Astrocyte (in vitro differentiated cells and primary cell): ENCODE measurements at places on chromosomes 11 and 22. TPM values are rescaled to one million over a fixed set of nuclear protein-coding genes. Genes with fewer than 3 reads are reported as not detected.

The MS4A4E gene
- total RNA-seq, result not detected in 2 replicates

The SERPING1 gene
- 62.5 and 92.1 TPM in 2 replicates for total RNA-seq

The OR10A2 gene
- not detected in 2 replicates for total RNA-seq

The FAM180B gene
- total RNA-seq, result 0.16 TPM in 1 of 2 replicates, not detected in the other

The KLHDC7B gene
- 0.32 and 1.9 TPM in 2 replicates for total RNA-seq

The OR52I1 gene
- not detected in 2 replicates for total RNA-seq

DNA sequence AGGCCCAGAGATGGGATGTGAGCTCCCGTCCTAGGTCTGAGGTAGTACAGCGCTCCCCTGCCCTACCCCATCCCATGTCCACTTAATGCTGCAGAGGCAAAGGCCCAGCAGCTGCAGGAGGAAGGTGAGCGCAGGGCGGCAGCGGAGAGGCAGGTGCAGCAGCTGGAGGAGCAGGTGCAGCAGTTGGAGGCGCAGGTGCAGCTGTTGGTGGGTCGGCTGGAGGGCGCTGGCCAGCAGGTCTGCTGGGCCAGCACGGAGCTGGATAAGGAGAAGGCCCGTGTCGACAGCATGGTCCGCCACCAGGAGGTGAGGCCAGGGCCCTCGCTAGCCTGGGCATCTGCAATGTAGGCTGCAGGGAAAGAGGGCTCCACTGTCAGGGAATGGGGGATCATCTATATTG lies 15.2 kb downstream of the CCDC157 start:
- H3K4me1 ChIP-seq, result no peaks in the 10 kb centered on the region
- no peak overlapping the region for H3K4me3 ChIP-seq
- no peaks in the 10 kb centered on the region for H3K36me3 ChIP-seq
- H3K27ac ChIP-seq, result no peak overlapping the region
- DNase-seq, result no peak

GRCh38 chr11:724778-725386 lies 18.9 kb downstream of the EPS8L2 start:
- H3K4me1 ChIP-seq, result peaks cover 26% of the 10 kb centered on the region
- H3K36me3 ChIP-seq, result no peaks in the 10 kb centered on the region
- peaks cover 5% of the 10 kb centered on the region for H3K27me3 ChIP-seq
- H3K27ac ChIP-seq, result no peak overlapping the region
- H3K4me3 ChIP-seq, result no peak overlapping the region

DNA sequence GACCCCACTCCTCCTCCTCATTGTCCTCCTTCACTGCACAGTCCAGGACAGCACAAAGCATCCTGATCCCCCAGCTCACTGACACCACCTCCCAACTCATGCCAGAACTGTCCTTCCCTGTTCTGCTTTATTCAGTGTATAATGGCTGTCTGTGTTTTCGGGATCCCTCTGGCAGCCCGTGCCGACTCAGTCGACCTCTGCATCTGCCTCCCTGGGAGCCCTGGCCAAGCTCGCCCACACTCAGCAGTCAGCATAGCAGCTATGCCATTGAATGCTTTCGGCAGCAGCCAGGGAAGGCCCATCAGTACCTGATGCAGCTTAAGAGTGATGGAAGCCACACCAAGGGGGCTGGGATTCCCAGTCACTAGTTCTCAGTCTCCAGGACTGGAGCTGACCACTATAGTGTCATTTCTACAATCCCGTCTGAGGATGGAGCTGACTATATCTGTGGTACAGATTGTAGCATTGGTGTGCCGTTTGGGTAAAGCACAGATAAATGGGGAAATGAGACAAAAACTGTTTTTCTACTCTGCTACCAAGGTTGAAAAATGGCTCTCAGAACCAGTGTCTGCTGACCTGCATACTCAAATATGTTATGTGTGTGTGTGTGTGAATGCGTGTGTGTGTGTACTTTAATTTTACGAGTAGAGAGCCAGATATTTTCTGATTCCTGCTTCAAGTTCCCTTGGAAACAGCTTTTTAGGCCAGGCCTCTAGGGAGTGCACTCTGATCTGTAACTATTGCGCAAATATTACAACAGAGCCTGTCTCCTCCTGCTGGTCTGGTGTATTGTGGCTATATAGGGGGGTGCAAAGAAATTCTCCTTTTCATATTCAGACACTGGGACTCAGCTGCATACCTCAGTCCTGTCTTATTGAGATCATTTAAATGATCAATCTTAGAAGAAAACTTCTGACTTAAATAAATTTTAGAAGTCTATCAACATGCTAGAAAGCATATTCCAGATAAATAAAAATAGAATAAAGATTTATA lies 78.8 kb upstream of the TOP3B start:
- H3K27ac ChIP-seq, result no peak overlapping the region
- DNase-seq, result peak; percentile 2
- H3K4me3 ChIP-seq, result no peak overlapping the region
- peaks cover 22% of the 10 kb centered on the region for H3K27me3 ChIP-seq
- no peaks in the 10 kb centered on the region for H3K4me1 ChIP-seq

DNA sequence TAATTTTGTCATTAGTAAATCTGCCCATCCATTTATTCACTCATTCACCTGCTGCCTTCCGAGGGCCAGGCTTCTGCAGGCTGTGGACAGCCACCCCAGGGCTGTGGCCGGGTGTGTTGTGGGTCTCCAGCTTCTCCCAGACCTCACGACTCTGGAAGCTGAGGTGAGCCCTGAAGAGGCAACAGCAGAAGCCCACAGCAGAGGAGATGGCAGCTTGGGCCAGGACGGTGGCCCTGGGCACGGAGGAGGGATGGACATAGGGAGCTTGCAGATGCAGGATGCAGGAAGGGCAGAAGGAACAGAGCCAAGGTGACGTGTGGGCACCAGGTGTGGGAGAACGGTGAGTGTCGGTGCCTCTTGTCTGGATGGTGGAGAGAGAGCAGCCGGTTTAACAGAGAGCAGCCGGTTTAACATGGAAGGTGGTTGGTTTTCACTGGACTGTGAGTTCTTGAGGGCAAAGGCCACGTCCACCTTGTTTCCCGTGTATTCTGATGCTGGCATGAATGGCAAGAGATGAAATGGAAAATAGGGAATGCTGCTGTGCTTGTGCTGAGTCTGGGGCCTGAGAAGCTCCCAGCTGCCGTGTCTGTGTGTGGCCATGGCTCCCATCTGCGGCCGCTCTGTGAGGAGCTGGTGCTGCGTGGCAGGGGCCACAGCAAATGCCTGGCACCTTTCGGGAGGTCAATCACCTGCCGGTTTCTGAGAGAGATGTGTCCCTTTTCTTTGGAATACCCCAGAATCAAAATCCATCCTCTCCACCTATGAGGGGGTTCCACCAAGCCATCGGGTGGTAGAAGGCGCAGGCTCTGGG lies 669.9 kb downstream of the BRD1 start:
- H3K4me1 ChIP-seq, result no peaks in the 10 kb centered on the region
- H3K4me3 ChIP-seq, result no peak overlapping the region
- H3K36me3 ChIP-seq, result no peaks in the 10 kb centered on the region
- no peak for DNase-seq

DNA sequence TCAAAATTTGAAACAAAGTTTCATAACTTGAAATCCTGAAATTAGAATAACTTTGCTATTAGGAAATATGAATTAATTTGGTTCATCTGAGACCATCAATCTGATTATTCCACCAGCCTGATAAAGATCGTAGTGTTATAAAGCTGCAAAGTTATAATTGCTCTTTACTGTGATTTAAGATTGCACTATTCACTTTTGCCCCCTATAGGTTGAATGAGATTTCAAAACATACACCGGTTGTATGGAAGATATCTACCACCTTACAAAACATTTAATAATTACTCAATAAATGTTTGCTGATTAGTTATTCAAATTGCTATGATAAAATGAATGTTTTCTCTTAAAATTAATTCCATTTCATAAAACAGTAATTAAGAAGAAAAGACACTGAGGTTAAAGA lies 26.1 kb downstream of the APIP start:
- H3K4me1 ChIP-seq, result no peaks in the 10 kb centered on the region
- no peak for DNase-seq

- peaks cover 13% of the 10 kb centered on the region for H3K4me1 ChIP-seq
- peaks cover 11% of the 10 kb centered on the region for H3K36me3 ChIP-seq
- no peak overlapping the region for H3K4me3 ChIP-seq
- H3K27ac ChIP-seq, result no peak overlapping the region
- no peaks in the 10 kb centered on the region for H3K27me3 ChIP-seq
Measured at GRCh38 chr11:8646873-8647272, 35.6 kb downstream of the TRIM66 start.

- H3K27me3 ChIP-seq, result no peaks in the 10 kb centered on the region
- peak; percentile 44 for DNase-seq
Measured at GRCh38 chr22:46737976-46738646, at the start of gene CERK. Gene CERK, minus strand, starts transcription at chr22:46738252. Its CDS starts 104 bp downstream, at chr22:46738148.
